ENCODE measurements at places on chromosomes 3 and 15.
A peak's percentile ranks its signal among the peaks of the same experiment; 100 is the strongest.

DNA sequence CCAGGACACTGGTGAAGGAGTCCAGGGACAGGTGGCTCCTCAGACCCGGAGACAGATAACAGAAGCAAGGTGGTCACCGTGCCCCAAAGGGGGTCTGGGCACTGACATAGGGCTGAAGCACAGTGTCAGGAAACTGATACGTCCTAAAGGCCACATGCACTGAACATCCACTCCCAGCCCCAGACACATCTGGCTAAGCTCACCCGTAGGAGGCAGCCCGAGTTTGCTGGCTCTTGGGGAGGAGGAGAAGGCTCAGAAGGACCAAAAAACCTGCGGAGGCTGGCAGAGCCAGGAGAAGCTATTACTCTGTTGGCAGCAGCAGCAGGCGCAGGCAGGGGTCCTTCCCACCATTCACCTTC, 1.2 kb downstream of the CACNA2D2 start:
- no peak for DNase-seq

DNA sequence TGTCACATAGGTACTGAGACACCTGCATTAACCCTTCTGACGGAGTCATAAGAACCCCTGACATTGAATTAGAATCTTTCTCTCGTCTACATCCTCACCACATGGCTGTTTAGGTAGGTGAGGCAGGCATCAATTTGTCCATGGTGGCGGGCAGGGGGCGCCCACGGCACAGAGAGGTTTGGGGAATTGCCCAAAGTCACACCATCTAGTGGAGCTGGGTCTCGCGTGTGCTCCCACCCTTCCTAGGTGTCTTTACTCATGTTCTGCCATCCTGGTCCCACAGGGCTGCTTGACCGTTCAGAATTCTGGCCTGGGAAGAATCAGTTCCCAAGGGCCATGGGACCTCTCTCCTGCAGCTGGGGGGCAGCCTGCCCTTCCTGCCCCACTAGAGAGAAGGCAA, 14.7 kb upstream of the DLL4 start:
- no peak for DNase-seq

- DNase-seq = peak; percentile 37
Measured at GRCh38 chr3:13040361-13041074, 32.7 kb downstream of the IQSEC1 start.

DNA sequence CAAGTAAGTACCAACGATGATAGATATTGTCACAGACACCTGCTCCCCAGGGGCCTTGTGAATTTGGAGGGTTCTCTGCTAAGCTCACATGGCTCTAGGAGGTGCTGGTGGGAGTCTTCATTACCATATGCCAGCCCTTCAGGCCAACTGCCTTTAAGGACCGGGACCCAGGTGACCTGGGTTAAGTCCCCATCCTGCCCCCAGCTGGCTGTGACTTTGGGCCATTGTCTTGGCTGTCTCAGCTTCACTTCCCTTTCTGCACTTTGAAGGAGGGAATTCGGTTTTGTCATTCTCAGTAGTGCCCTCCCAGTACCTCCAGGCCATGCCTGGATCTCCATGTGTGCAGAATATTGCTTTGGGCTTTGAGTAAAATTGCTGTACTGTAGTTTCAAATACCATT, 72.8 kb upstream of the ACAD9 start:
- no peak for DNase-seq

GRCh38 chr15:39621976-39622375, 41.1 kb downstream of the THBS1 start:
- no peak for DNase-seq

DNA sequence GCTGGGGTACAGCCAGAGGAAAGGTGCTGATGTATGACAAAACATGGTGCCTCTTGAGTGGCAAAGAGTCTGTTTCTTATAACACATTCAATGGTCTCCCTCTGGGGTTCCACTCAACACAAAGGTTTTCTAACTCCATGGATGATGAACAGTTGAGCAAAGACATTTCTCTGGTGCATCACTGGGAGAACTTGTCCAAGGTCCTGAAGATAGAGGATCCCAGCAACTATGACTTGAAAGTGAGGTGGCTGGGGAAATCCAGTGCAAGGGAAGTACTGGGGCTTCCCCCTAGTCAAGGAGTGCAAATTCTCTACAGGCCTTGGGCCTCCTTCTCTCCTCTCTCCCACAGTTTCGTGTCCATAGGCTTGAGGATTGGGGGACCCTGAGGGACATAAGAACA, 431.1 kb downstream of the WDR72 start:
- DNase-seq = no peak

GRCh38 chr15:68829068-68829467, 8.4 kb upstream of the ANP32A start:
- DNase-seq = peak; percentile 35

DNA sequence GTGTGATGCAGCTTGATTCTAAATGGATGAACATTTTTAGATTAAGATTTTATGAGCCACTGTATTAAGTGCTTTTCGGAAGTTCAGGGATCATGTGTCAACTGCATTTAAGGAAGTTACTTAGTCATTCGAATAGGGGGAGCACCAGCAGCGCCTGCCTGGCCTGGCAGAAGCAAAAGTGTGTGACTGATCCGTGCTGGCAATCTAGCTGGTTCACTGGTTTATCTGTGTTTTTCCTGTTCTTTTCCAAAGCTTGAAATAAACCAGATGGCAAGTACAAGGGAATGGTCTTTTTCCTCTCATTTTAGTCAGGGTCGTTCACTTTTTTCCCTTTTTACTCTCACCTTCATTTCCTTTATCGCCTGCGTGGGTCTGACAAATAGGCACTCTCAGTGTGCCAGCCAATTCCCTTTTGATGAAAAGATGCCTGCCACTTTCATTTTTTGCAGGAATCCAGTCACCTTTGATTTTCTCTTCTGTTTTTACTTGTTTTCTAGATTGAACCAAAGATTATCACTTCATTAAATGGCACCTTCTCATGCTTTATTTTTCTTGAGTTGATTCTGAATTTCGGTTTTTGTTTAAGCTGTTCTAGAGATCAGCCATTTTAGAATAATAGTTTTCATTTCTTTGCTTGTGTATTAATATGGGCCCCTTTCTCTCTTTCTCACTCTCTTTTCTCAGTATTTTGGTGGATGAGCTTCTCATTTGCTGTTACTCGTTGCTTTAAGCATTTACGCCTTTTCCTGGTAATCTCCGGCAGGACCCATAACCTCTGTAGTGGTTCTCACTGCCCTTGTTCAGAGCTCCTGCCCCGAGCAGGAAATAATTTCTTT, 2.8 kb downstream of the ABHD2 start:
- peak; percentile 49 for DNase-seq

DNA sequence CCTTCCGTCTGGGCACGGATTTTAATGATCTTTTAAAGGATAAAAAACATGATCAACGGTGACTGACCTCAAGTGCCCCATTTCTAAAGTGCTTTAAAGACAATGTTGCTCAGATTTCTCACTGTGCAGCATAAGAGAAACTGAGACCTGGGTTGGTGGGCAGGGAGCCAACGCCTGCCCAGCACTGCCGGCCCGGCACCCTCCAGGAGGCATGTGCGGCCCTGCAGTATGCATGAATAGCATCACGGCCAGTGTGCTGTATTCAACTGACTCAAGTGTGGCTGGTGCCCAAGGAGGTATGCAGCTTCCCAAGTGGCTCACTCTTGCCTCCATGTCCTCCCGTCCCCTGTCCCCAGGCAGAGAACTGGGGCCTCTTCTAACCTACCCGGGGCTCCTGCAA, 30.3 kb downstream of the SEC61A1 start:
- DNase-seq = no peak

DNA sequence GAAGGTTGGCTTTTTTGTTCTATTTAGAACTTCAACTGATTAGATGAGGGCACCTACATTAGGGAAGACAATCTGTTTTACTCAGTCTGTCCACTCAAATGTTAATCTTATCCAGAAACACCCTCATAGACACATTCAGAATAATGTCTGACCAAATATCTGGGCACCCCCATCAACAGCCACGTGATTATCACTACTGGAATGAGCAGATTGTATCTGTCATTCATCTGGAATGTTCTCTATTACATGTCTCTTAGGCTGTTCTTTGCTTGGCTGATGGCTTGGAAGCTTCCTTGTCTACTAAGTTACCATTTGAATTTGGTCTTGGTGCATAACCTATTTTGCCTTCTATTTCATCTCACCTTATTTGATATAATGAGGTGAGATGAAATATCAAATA, 15.7 kb upstream of the LRRC58 start:
- DNase-seq = no peak

DNA sequence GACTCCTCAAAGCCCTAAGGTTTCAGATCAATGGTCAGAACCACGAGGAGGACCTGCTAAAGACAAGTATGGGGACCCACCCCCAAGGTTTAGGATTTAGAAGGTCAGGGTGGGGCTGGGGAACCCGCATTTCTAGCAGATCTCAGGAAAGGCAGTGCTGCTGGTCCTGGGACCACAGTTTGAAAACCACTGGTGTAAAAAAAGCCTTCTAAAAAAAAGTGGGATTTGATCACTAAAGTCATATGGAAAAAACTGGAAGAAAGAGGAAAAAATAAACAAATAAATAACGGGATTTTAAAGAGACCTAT, 832 bp downstream of the SLC41A3 start:
- DNase-seq = no peak

Data from germinal center (tissue), 1 donor.